Mesenchymal stem cell (in vitro differentiated cells and primary cell): ENCODE measurements at places on chromosomes 2 and 18.

DNA sequence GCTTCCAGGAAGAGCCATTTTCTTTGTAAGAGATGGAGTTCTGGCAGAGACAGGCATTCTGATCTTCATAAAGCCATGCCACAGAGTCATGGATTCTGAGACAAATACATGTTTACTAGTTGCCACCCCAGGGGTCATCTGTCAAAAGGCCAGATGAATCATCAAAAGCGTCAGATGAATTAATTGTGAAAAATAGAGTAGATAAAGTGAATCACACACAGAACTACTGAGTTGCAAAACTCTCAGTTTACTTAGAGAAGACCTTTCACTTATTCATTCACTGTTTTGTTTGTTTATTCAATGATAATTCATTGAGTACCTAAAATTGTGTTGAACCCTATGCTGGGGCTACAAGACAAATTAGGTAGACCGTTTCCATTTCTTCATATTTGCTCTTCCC, 157.7 kb upstream of the SERPINE2 start:
- DNase-seq = peak; percentile 29
- H3K36me3 ChIP-seq = no peaks in the 10 kb centered on the region
- H3K27me3 ChIP-seq = no peaks in the 10 kb centered on the region
- peaks cover 1% of the 10 kb centered on the region for H3K4me1 ChIP-seq
- no peak overlapping the region for H3K27ac ChIP-seq
- H3K4me3 ChIP-seq = no peak overlapping the region

DNA sequence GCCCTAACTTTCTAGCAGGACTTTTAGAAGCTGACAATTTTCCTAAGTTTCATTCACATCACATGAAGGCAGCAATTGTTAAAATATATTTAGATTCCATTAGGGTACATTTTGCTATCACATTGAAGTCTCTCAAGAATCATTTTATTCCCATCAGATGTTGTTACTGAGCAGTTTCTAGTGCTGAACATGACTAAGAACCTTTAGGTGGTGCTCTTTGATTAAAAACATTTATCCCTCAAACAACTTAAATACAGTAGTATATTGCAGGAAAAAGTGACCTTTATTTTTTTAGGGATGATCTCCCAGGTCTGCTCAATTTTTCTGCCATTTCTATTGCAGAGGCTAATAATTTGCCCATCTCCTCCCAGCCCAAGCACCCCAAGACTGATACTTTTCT, 22.9 kb upstream of the NARS1 start:
- DNase-seq = no peak
- no peak overlapping the region for H3K27ac ChIP-seq
- H3K4me3 ChIP-seq = no peak overlapping the region
- H3K27me3 ChIP-seq = no peaks in the 10 kb centered on the region

GRCh38 chr2:145038041-145038525, 518.2 kb upstream of the ZEB2 start:
- peaks cover 6% of the 10 kb centered on the region for H3K4me1 ChIP-seq
- DNase-seq = no peak
- H3K36me3 ChIP-seq = no peaks in the 10 kb centered on the region
- no peak overlapping the region for H3K4me3 ChIP-seq
- H3K27ac ChIP-seq = no peak overlapping the region

DNA sequence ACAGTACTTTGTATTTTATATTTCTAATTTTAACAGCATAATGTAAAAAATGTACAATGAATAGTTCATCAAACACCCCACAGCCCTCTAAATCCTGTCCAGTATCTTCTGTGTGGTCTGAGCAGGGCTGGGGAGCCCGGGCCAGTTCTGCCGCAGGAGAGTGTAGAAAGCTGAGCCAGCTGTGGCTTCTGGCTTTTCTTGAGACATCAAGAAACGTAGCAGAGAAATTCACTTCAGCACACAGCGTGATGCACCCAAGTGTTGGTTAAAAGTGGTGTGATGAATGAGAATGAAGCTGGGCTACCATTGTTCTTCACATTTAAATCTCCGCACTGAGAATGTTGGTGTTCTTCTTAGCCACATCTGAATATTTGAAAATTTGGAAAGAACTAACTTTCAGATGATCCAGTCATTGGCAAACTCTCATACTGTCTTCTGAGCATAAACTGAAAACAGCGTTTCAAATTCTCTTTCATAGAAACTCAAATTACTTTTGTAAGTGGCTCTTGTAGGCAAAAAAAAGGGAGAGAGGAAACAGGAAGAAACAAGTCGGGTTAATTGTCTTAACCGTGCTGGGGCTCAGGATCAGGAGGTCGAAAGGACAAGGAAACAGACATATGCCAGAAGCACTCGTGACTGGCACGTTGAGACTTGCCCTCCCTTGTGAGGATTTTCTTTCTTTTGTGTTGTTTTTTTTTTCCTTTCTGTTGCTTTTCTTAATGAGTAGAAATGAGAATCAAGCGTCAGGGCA, 23.4 kb upstream of the TMEM87B start:
- peak; percentile 68 for DNase-seq
- no peaks in the 10 kb centered on the region for H3K36me3 ChIP-seq
- no peak overlapping the region for H3K27ac ChIP-seq
- peak overlapping the region; percentile 51 for H3K4me3 ChIP-seq
- no peaks in the 10 kb centered on the region for H3K27me3 ChIP-seq
- peaks cover 8% of the 10 kb centered on the region for H3K4me1 ChIP-seq

DNA sequence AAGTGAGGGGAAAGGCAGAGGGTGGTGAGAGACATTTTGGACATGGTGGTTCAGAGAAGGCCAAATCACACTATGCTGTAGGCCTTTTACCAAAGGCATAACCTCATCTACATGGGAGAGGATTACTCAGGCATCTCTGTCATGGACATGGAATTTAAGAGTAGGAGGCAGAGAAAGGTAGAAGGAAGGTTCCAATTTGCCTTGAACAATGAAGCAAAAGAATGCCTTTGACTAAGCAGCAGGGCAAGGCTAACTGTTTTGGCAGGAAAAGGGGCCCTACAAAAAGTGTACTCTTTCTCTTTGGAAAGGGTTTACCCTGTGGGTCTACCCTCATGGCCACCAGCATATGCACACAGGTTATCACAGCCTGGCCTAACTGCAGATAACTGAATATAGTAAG, 45.6 kb upstream of the RNU4ATAC start:
- DNase-seq = no peak
- H3K27me3 ChIP-seq = no peaks in the 10 kb centered on the region
- no peak overlapping the region for H3K4me3 ChIP-seq

GRCh38 chr2:45436456-45436855, 174.6 kb downstream of the SRBD1 start:
- no peak overlapping the region for H3K4me3 ChIP-seq
- no peaks in the 10 kb centered on the region for H3K27me3 ChIP-seq
- H3K36me3 ChIP-seq = no peaks in the 10 kb centered on the region
- H3K27ac ChIP-seq = peak overlapping the region; percentile 68
- no peak for DNase-seq

GRCh38 chr18:10047237-10047636, 133.4 kb downstream of the VAPA start:
- H3K27me3 ChIP-seq = no peaks in the 10 kb centered on the region
- no peak overlapping the region for H3K4me3 ChIP-seq
- peaks cover 7% of the 10 kb centered on the region for H3K4me1 ChIP-seq
- DNase-seq = peak; percentile 78

- H3K27ac ChIP-seq = peak overlapping the region; percentile 81
- no peaks in the 10 kb centered on the region for H3K27me3 ChIP-seq
- no peak overlapping the region for H3K4me3 ChIP-seq
- peak; percentile 8 for DNase-seq
- peaks cover 6% of the 10 kb centered on the region for H3K4me1 ChIP-seq
- H3K36me3 ChIP-seq = no peaks in the 10 kb centered on the region
These were observed 734.2 kb upstream of the CHAC2 start for GRCh38 chr2:53033411-53033810.

DNA sequence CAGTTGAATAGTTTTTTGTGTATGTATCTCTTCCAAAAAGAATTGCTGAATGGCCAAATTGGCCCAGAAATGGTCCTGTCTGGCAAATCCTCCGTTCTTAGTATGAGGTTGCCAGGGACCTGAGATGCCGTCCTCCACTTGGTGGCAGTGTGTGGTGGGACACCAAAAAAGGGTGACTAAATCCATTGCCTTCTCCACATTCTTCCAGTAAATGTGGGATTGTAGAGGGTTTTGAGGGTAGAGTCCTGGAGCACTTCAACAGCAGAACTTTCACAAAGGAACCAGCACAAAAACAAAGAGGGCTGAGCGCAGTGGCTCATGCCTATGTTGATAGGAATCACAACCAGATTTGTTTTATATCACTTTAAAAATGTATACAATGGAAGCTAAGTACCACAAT, 199.9 kb downstream of the BCL2 start:
- H3K36me3 ChIP-seq = no peaks in the 10 kb centered on the region
- H3K4me1 ChIP-seq = no peaks in the 10 kb centered on the region
- no peak overlapping the region for H3K4me3 ChIP-seq

GRCh38 chr18:49585781-49586663, 24.2 kb downstream of the LIPG start:
- no peaks in the 10 kb centered on the region for H3K36me3 ChIP-seq
- H3K27ac ChIP-seq = no peak overlapping the region
- H3K4me1 ChIP-seq = peaks cover 4% of the 10 kb centered on the region
- peaks cover 6% of the 10 kb centered on the region for H3K27me3 ChIP-seq
- DNase-seq = peak; percentile 33
- H3K4me3 ChIP-seq = no peak overlapping the region

DNA sequence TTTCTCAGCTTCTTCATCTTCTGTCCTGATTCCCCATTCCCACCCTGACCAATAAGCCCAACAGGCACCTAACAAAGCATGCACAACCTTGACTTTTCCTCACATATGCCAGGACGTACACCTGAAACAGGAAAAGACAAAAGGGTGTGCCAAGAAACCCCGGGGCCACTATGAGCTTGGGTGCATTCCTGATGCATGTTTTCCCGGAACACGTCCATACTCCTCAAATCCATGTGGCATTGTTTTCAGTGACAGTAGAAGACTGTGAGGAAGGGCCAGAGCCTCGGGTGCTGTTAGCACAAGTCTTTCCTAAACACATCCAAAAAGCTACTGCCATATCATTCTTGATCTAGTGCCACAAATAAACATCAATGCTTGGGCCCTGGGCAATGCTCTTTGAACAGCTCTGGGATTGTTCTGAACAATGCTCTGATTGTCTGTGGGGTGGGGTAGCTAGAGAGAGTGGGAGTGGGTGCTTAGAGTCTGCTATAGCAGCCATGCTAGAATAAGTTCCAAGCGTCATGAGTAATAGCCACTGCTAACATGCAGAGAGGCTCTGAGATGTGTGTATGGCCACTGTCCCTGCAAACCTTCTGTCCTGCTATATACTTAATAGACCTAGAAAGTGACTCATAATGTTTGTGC, 181.7 kb upstream of the CRIM1 start:
- H3K27me3 ChIP-seq = no peaks in the 10 kb centered on the region
- H3K36me3 ChIP-seq = no peaks in the 10 kb centered on the region
- no peak overlapping the region for H3K27ac ChIP-seq

GRCh38 chr2:143229411-143229810, 100.2 kb downstream of the ARHGAP15 start:
- no peaks in the 10 kb centered on the region for H3K4me1 ChIP-seq
- H3K36me3 ChIP-seq = no peaks in the 10 kb centered on the region
- no peak overlapping the region for H3K27ac ChIP-seq
- no peak overlapping the region for H3K4me3 ChIP-seq

DNA sequence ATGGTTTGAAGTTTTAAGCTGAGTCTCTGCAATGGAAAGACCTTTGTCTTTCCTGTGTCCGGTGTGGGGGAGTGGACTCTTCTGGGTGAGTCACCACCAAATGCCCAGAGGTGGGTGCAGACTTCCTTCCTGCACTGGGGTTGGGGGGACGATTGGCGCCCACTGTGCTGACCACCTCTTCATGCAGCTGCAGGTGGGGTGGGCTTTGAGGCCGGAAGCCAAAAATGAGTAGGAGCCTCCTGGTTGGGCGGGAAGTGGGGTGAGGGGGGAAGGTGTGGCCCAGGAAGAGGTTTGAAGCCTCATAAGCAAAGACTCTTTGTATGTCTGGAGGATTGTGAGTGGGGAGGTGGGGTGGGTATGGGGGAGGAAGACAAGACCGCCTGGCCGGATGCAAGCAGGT, 27.6 kb downstream of the PAX8 start:
- peak overlapping the region; percentile 17 for H3K27ac ChIP-seq
- H3K36me3 ChIP-seq = peaks cover 30% of the 10 kb centered on the region
- DNase-seq = no peak
- H3K4me3 ChIP-seq = no peak overlapping the region
- H3K4me1 ChIP-seq = peaks cover 22% of the 10 kb centered on the region

- H3K27me3 ChIP-seq = no peaks in the 10 kb centered on the region
- H3K4me3 ChIP-seq = no peak overlapping the region
- no peaks in the 10 kb centered on the region for H3K36me3 ChIP-seq
- DNase-seq = peak; percentile 2
- H3K27ac ChIP-seq = no peak overlapping the region
- no peaks in the 10 kb centered on the region for H3K4me1 ChIP-seq
These were observed 493.6 kb downstream of the NYAP2 start for GRCh38 chr2:225893151-225893550.

DNA sequence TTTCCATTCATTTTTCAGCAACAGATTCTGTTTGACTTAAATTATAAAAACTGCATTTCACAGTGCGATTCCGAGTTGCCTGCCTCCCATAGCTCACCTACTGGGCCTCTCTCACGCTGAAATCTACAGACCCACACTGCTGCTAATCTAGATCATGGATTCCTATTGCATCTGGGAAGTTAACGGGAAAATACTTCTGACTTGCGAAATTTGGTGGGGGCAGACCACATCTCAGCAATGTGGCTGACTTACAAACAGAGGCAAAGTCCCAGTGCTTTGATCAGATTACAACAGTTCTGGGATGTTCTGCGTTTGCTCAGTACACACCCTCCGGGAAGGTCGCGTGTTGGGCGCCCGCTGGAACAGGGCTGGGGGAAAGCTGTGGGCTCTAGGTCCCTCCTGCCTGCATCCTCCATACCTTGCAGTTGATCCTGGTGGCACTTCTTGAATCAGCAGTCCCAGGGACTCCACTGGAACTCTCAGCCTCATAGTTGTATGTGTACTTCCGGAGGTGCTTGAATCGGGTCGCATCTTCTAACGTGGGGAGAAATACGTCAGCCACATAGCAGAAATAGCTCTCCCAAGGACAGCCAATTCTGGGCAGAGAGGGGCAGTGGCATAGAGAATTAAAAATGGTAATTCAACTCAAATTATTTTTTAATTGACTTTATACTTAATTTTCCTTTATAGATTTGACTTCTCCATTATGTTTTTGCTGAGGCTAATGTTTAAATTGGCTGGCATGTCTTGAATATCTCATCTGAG, 1.7 kb downstream of the APOB start:
- no peak overlapping the region for H3K27ac ChIP-seq
- peaks cover 4% of the 10 kb centered on the region for H3K4me1 ChIP-seq
- H3K27me3 ChIP-seq = peaks cover 64% of the 10 kb centered on the region
- no peaks in the 10 kb centered on the region for H3K36me3 ChIP-seq
- no peak for DNase-seq

GRCh38 chr2:144162652-144163051, 357.3 kb downstream of the ZEB2 start:
- no peak overlapping the region for H3K4me3 ChIP-seq
- no peaks in the 10 kb centered on the region for H3K4me1 ChIP-seq
- no peaks in the 10 kb centered on the region for H3K36me3 ChIP-seq

- no peaks in the 10 kb centered on the region for H3K4me1 ChIP-seq
- H3K4me3 ChIP-seq = no peak overlapping the region
- no peaks in the 10 kb centered on the region for H3K36me3 ChIP-seq
- DNase-seq = no peak
- no peaks in the 10 kb centered on the region for H3K27me3 ChIP-seq
These were observed 29.5 kb upstream of the STAT4 start for GRCh38 chr2:191180276-191180675.

- H3K36me3 ChIP-seq = no peaks in the 10 kb centered on the region
- H3K4me1 ChIP-seq = no peaks in the 10 kb centered on the region
- H3K27me3 ChIP-seq = no peaks in the 10 kb centered on the region
- no peak for DNase-seq
- no peak overlapping the region for H3K27ac ChIP-seq
These were observed 911.4 kb downstream of the TRIB2 start for GRCh38 chr2:13628122-13628521.

- H3K4me3 ChIP-seq = no peak overlapping the region
- H3K36me3 ChIP-seq = no peaks in the 10 kb centered on the region
- no peak overlapping the region for H3K27ac ChIP-seq
- no peak for DNase-seq
- no peaks in the 10 kb centered on the region for H3K27me3 ChIP-seq
These were observed 22.8 kb downstream of the ACMSD start for GRCh38 chr2:134861173-134861572.
